ENCODE measurements at places on chromosomes 1 and 21.

- no peak for DNase-seq
Measured at GRCh38 chr1:39678889-39679288, 7.0 kb upstream of the NT5C1A start.

- no peak for DNase-seq
Measured at GRCh38 chr1:10909697-10910680, 102.5 kb upstream of the TARDBP start.

GRCh38 chr1:180199018-180199417 is 31.0 kb upstream of the LHX4 start:
- no peak for DNase-seq

DNA sequence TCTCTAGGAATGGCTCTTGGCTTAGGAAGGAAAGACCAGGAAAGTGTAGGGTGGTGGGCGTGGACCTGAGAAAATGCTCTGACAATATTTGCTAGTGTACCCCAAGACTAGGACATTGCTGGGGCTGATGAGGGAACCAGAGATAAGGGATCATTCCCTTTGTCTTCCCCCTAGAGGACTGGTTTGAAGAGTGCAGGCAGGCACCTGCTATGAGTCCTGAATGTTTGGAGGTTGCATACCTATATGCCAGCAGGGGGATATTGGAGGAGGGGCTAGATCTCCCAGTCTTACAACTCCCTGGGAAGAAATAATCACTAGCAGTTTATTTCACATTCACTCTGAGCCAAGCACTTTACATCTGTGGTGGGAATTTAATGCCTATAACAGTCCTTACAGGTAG is 6.0 kb upstream of the BCL10 start:
- no peak for DNase-seq

DNA sequence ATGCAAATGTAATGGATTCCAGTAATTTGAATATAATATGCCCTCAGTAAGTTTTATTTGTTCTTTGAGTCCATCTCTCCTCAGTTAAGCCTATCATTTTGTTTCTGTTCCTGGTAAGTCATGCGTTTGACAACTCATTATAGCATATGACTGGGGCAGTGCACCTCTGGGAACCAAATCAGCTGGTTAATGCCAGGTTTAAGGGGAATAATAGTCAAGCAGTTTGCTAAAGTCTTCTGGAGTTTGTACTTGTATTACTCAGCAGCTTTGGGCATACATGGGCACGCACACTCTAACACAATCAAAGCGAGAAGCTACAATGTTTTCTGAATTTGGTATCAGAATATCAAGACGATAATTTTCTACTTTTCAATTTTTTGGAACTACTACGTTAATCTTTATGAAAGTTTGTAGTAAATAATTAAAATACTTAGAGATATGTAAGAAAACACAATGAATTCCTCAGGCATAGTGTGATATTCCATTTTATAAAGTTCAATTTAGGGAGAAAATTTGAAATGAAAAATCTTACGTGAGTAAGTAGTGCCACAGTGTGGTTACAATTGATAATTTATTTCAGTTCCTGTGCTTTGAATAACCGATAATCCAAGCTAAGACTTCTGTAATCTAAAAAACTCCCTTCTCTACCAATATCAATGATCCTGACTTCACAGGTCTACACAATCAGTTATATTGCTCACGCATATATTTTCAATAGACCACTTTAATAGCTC is 43.8 kb upstream of the KCTD3 start:
- DNase-seq = no peak

- no peak for DNase-seq
Measured at GRCh38 chr1:167430134-167430848, 88.0 kb downstream of the CD247 start.

DNA sequence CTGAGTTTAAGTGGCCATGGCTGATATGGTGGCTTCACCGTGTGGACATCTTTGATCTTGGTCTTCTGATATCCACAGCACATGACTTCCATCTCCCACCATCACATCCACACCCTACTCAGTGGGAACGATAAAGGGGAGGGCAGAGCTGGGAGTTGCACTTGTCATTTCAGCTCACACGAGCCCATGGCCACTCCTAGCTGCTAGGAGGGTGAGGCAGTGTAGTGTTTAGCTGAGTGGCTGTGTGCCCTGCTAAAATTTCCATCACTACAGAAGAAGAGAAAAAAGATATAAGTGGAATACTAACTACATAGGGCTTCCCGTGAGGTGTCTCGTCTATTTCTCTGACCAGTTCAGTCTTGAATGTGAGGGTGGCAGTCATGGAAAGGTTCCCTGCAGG is 123.3 kb upstream of the EDN2 start:
- DNase-seq = no peak

DNA sequence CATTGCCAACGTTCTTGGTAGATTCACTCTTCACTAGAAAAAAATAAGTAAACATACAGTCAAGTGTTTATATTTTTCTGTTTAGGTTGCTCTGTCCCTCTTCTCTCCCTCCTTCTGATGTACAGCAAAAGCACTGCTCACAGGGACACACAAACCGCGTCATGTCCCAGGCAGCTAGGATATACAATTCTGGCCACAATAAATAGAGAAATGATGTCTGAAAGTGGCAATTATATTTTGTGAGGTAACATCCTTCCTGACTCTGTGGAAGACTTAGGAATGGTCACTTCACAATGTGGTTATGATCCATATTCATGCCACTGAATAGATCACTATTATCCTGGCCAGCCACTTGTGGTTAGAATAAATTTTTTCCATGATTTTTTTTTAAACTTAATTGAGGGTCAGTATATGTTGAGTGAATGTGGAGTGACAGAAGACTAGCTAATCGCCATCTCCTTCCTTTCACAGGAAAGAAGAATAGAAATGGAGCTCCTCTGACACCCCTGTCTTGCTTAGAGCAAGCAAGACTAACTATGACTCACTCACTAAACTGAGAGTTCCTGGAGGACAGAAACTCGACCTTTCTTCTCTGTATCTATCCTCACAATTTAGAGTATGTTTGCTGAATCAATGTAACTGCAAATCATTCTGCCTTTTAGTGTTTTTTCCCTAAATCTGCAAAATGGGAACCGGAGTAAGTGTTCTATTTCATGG is 54.0 kb downstream of the ZNHIT6 start:
- no peak for DNase-seq

DNA sequence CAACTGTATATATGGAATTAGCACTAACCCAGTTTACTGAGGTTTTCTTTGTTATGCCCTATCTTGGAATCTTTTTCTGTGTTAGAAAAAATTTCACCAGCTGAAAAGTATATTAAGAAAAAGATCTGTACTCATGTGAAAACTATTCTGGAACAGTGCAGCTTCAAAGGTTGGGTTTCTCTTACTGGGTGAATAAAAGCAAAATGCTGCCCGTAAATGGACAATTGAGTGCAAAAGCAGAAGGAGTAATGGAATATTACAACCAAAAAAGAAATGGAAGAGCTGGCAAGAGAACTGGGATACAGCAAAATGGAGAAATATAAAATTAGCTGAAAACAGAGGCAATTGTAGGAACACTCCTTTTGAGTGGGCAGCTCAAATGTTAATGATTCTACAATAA is 17.0 kb upstream of the RAVER2 start:
- no peak for DNase-seq

DNA sequence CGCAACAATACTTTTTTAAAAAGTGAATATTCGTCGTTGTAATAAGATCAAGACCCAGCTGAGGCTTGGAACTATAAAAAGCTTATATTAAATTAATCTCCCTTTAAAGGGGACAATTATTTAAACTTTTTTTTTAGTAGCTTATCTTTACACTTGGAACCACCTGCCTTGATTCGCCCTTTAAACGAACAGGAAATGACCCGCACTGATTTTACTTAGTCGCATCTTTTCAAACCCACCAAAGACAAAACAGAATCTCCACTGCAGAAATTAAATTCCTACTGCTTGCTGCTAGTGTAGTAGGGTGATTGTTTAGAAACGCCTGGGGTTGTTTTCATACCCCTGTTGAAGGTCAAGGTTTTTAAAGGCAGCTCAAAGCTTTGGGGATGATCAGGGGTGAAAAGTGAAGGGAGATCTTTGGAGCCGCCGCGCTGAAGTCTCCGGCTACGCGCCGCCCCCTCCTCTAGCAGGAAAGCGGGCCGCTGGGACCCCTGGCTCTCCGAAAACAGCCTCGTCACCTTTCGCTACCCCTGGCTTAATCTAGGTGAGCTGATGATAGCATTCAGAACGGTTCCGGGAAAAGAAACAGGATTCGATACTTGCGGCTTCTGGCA is 163.4 kb downstream of the RUNX1 start:
- no peak for DNase-seq

DNA sequence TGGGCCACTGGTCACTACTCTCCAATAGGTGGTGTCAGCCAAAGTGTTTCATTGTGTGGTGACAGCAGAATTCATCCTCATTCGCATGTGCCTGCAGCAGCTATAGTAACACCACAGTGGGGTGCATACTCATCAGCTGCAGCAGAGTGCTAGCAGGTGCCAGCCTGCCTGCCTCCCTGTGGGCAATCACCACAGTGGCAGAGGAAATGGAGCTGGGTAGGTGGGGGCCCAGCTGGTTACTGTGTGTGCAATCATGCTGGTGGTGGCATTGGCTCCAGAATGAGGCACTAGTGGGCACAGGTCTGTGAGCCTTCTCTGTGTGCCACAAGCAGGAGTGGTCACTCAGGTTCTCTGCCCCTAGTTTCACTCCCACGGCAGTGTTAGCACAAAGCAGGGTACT is 579.2 kb downstream of the PTPRC start:
- no peak for DNase-seq

DNA sequence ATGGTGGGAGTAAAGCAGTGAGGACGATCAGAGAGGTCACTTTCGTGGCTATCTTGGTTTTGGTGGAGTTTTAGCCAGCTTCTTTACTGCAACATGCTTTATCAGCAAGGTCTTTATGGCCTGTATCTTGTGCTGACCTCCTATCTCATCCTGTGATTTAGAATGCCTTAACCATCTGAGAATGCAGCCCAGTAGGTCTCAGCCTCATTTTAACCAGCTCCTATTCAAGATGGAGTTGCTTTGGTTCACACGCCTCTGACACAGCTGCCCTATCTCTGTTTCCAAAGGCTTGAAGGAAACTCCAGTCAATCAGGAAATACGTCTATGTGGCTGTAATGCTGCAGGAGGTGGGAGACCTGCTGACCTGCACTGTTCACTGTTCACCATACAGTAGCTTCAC is 146.1 kb upstream of the POGK start:
- no peak for DNase-seq
